Adrenal gland (tissue), 19 donors: ENCODE measurements at places on chromosomes 16 and 17. TPM values are rescaled to one million over a fixed set of nuclear protein-coding genes. Genes with fewer than 3 reads are reported as not detected.

GRCh38 chr17:57120814-57121213, 35.8 kb downstream of the AKAP1 start:
- no peak overlapping the region for H3K27ac ChIP-seq
- no peaks in the 10 kb centered on the region for H3K27me3 ChIP-seq
- no peaks in the 10 kb centered on the region for H3K36me3 ChIP-seq
- H3K4me3 ChIP-seq: no peak overlapping the region

DNA sequence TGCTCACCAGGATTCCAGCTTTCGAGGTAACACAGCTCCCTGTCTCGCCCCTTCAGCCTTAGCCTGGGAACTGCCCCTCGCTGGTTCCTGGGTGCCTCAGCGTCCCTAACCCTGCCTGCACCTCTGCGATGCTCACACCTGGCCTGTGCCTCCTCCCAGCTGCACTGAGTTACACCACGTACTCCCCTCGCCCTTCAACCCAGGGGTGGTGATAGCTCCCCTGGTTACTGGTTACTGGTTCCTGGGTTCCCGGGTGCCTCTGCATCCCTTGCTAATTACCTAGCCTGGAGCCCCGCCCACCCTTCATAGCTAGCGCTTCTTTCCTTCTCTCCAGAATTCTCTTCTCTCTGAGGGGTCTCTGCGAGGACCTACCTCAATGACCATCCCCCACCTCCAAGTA, 65.3 kb upstream of the PLCG2 start:
- DNase-seq: no peak
- no peaks in the 10 kb centered on the region for H3K27me3 ChIP-seq

- H3K4me3 ChIP-seq: no peak overlapping the region
- H3K27me3 ChIP-seq: no peaks in the 10 kb centered on the region
- no peak overlapping the region for H3K27ac ChIP-seq
- no peaks in the 10 kb centered on the region for H3K36me3 ChIP-seq
Measured at GRCh38 chr16:27551036-27551435, 1.1 kb downstream of the KATNIP start.

GRCh38 chr17:22443061-22443460, 750.7 kb downstream of the KCNJ18 start:
- H3K36me3 ChIP-seq: no peaks in the 10 kb centered on the region
- no peaks in the 10 kb centered on the region for H3K27me3 ChIP-seq
- no peak overlapping the region for H3K4me3 ChIP-seq

Gene KRTAP16-1
- total RNA-seq: not detected

- no peaks in the 10 kb centered on the region for H3K4me1 ChIP-seq
- no peaks in the 10 kb centered on the region for H3K27me3 ChIP-seq
- H3K4me3 ChIP-seq: no peak overlapping the region
- no peak for DNase-seq
Measured at GRCh38 chr16:6446370-6446769, 886.3 kb upstream of the RBFOX1 start.

DNA sequence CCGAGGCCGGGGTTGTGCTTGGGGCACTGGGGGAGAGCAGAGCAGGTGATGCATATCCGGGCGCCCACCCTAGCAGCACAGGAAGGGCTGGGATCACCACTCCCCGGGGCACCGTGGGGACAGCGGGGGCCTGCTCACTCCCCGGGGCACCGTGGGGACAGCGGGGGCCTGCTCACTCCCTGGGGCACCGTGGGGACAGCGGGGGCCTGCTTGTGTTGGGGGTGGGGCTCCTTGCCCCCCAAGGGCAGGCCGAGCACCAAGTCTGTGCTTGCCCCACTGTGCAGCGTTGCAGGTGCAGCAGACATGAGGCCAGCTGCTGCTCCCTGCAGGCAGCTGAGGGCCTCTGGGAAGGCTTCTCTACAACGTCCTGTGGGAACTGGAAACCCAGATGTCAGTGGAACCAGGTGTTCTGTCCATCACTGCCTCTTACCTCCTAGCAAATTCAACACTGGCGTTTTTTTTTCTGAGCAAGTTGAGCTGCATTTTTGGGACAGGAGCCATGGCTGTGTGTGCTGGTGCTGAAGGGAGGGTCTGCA, 25.0 kb upstream of the ZNF750 start:
- no peaks in the 10 kb centered on the region for H3K27me3 ChIP-seq
- no peak overlapping the region for H3K4me3 ChIP-seq
- peaks cover 21% of the 10 kb centered on the region for H3K4me1 ChIP-seq
- no peak for DNase-seq
- no peaks in the 10 kb centered on the region for H3K36me3 ChIP-seq

Gene CCL1
- total RNA-seq: not detected

GRCh38 chr16:59604354-59604753, 870.2 kb upstream of the GOT2 start:
- no peaks in the 10 kb centered on the region for H3K4me1 ChIP-seq
- H3K36me3 ChIP-seq: no peaks in the 10 kb centered on the region
- DNase-seq: no peak
- no peaks in the 10 kb centered on the region for H3K27me3 ChIP-seq
- H3K4me3 ChIP-seq: no peak overlapping the region

DNA sequence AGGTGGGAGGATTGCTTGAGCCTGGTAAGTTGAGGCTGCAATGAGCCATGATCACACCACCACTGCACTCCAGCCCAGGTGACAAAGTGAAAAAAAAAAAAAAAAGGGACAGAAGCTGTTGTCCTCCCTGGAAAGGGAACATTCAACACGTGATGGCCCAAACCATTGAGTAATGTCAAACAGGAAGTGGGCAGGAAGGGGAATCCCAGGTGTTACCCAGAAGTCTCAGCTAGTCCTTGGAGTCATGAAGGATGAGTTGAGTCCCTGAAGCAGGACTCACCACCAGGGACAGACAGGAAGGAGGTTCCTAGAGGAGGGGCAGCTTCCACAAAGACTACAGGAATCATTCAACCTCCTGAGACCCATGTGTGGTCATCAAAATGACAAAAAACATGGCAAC, 19.8 kb upstream of the CMIP start:
- no peak overlapping the region for H3K27ac ChIP-seq
- no peaks in the 10 kb centered on the region for H3K4me1 ChIP-seq
- no peaks in the 10 kb centered on the region for H3K36me3 ChIP-seq
- H3K27me3 ChIP-seq: no peaks in the 10 kb centered on the region
- DNase-seq: no peak
- H3K4me3 ChIP-seq: no peak overlapping the region

DNA sequence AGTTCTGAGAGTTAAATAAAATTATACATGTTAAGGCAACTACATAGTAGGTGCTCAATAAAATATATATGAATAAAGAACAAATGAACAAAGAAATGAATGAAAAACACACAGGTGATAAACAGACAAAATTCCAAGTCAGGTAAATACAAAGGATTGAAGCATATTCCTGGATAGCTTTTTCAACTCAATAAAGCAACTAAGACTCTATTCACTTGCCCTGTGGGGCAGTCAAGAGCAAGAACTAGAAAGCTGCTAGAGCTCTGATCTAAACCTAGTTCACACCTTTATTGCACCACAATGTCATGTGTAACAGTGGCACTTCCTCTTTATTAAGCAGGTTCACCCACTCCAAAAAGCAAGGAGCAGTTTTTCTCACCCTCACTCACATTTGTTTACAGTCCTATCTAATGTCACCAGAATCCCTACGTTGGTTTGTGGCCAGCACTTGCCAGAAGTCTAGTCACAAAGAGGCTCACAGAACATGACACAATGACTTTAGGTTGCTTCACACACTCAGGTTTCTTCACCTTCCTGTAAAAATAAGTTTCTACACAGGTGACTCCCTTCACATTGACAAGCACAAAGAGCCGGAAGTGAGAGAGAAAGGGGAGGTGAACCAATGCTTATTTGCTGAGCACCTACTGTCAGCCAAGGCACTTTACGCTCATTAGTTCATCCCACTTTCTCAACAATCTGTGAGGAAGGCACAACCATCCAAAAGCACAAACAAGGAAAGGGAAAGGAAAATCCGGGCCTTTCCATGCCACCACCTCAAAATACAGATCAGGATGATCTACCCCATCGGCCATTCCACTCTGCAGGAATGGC, 70.8 kb downstream of the XPO6 start:
- no peak for DNase-seq
- H3K27me3 ChIP-seq: no peaks in the 10 kb centered on the region
- peaks cover 4% of the 10 kb centered on the region for H3K36me3 ChIP-seq
- H3K4me1 ChIP-seq: no peaks in the 10 kb centered on the region
- no peak overlapping the region for H3K27ac ChIP-seq

Gene ACSM3
- 4.7 TPM for total RNA-seq

- H3K36me3 ChIP-seq: no peaks in the 10 kb centered on the region
- DNase-seq: peak; percentile 21
- no peak overlapping the region for H3K27ac ChIP-seq
- no peaks in the 10 kb centered on the region for H3K4me1 ChIP-seq
- no peak overlapping the region for H3K4me3 ChIP-seq
Measured at GRCh38 chr17:58277107-58277801, 3.5 kb downstream of the MPO start.

GRCh38 chr17:60305141-60305540, 86.8 kb downstream of the USP32 start:
- H3K4me3 ChIP-seq: no peak overlapping the region
- no peaks in the 10 kb centered on the region for H3K36me3 ChIP-seq
- no peaks in the 10 kb centered on the region for H3K27me3 ChIP-seq
- DNase-seq: no peak

- H3K36me3 ChIP-seq: peaks cover 16% of the 10 kb centered on the region
- no peaks in the 10 kb centered on the region for H3K27me3 ChIP-seq
- H3K4me3 ChIP-seq: no peak overlapping the region
- no peak overlapping the region for H3K27ac ChIP-seq
- no peak for DNase-seq
Measured at GRCh38 chr17:37133136-37133535, 184.4 kb downstream of the AATF start.

Gene ZNF624
- total RNA-seq: 1.6 TPM

Gene NTHL1
- 19.4 TPM for total RNA-seq

DNA sequence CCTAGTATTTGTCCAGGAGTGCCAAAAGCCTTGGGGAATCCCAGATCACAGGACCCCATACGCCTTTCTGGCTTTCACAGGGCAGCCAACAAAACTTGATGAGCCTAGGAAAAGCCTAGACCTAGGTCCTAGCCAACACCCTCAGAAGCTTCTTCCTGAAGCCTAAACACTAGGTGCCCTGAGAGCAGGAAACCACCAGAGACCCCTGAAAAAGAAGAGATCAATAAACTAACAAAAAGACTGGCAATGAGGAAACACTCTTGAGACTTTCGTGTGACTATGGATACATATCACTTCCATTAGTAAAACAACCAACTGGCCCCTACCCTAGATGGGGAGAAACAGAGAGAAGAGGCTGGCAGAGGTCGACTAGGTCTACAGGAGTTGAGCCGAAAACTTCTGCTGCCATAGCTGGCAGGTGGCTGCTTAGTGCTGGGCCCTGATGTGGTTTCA, 1.2 kb downstream of the ORMDL3 start:
- H3K4me3 ChIP-seq: peak overlapping the region; percentile 68
- peaks cover 29% of the 10 kb centered on the region for H3K36me3 ChIP-seq
- H3K27ac ChIP-seq: no peak overlapping the region

DNA sequence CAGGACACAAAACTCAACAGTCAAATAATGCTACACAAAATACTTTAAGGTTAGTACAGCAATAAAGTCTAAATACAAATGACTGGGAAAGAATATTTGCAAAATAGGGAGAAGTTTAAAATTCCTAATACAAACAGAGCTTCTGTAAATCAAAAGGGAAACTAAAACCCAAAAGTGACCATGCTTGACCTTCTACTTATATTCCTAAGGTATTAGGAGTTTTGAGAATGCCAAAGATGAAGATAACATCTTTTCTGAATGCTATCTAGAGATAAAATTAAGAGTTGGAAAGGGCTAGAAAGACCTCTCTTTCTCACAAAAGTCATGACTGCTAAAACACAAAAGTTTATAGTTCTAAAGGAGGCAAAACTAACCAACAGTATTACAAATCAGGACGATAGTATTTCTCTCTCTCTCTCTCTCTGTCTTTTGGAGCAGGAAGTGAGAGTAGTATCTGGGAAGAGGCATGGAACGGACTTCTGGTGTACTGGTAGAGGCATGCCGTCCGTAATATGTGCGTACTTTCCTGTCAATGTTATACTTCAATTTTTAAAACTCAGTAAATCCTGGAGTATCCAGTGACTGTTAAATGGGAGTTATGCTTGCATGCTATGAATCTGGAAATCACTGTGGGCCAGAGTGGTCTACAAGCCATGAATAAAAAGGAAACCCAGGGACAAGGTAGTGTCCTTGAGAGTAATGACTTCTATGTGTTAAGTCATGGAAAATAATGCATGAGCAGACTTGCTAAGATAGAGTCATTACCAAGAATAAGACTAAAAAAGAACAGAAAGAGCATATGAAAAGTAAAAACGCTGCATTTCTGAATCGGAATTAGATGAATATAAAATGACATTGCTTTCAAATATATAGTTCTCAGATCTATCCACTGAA, 49.7 kb upstream of the ANKFY1 start:
- H3K4me3 ChIP-seq: no peak overlapping the region
- DNase-seq: no peak
- peak overlapping the region; percentile 14 for H3K27ac ChIP-seq
- H3K36me3 ChIP-seq: no peaks in the 10 kb centered on the region
- H3K4me1 ChIP-seq: peaks cover 41% of the 10 kb centered on the region
- no peaks in the 10 kb centered on the region for H3K27me3 ChIP-seq

GRCh38 chr17:79255926-79256585, 181.4 kb downstream of the ENGASE start:
- peaks cover 20% of the 10 kb centered on the region for H3K27me3 ChIP-seq
- H3K27ac ChIP-seq: no peak overlapping the region
- H3K4me3 ChIP-seq: no peak overlapping the region
- DNase-seq: no peak
- no peaks in the 10 kb centered on the region for H3K36me3 ChIP-seq

DNA sequence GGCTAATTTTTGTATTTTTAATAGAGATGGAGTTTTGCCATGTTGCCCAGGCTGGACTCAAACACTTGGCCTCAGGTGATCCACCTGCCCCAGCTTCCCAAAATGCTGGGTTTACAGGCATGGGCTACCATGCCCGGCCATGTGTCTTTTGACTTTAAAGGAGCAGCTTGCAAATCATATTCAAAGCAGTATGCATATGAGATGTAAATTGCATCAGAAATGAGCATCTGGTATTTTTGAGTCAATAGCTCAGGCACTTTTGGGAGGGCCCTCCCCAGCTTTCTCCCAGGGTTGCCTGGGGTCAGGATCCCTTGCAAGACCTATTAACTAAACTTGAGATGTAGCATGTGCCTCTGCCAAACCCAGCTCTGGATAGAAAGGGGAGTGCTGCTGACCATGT, 21.5 kb downstream of the EPOP start:
- no peak for DNase-seq
- no peaks in the 10 kb centered on the region for H3K4me1 ChIP-seq
- H3K27ac ChIP-seq: no peak overlapping the region

Gene WNK4
- total RNA-seq: 0.46 TPM

Gene PLA2G10
- not detected for total RNA-seq

DNA sequence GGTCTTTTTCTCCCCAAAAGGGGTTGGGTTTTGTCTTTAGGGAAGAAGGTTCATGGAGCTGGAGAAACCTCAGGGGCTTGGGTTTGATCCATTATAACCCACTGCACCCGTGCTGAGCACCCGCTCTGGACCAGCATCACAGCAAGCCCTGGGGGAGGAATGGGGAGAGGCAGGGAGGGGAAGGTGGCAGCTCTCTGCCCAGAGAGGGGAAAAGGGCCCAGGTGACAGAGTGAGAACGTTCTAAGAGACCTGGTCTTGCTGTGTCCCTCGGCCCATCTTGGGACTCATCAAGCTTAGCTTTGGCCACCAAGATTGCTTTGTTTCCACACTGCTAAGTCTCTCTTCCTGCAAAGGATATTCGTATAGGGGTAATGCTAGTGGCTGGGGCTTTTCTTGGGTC, 38.2 kb upstream of the TAC4 start:
- no peak for DNase-seq
- H3K4me1 ChIP-seq: no peaks in the 10 kb centered on the region
- H3K36me3 ChIP-seq: no peaks in the 10 kb centered on the region
- H3K27me3 ChIP-seq: peaks cover 18% of the 10 kb centered on the region
- H3K4me3 ChIP-seq: no peak overlapping the region
- no peak overlapping the region for H3K27ac ChIP-seq
